ENCODE measurements at places on chromosomes 6 and 20.

DNA sequence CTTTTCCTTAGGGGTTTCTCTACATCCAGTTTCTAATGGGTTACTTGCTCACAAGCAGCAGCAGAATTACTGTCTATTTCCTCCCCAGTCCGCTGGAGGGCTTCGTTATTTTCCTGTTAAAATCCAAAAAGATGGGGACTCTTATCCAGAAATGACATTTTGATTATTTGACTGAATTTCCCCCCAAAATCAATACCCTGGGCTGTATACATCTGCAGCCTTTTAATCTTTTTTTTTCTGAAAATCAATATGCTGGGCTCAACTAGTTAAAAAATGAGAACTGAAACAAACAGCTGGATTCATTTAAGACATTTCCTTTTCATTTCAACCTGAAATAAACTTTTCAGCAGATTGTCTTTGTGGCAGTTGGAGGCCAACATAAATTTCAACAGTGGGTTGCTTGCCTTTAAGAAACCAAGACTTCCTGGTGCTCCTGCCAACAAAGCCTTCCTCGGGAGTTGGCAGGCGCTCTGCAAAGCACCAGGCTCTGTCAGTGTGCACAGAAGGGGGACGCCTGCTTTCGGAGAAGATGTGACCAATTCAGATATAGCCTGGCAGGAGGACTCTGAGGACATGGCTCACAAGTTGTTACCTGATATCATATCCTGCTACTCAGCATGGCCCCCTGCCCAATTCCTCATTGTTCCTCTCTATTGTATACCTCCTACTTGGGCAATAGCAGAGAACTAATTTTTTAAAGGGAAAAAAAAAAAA is 204.7 kb upstream of the ARG1 start:
- DNase-seq, result no peak

DNA sequence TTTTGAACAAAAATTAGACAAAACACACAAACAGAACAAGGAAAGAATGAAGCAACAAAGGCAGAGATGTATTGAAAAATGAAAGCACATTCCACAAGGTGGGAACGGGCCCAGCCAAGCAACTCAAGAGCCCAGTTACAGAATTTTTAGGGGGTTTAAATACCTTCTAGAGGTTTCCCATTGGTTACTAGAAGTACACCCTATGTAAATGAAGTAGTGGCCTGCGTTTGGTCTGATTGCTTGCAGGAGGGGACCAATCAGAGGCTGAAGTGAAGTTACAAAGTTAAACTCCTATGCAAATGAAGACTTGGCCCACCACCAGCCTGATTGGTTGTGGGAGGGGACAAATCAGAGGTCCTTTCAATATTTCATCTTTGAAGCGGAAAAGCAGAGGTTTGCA is 593.7 kb upstream of the MMS22L start:
- no peak for DNase-seq

- DNase-seq, result no peak
Measured at GRCh38 chr6:158784505-158784904, 34.7 kb downstream of the EZR start.

DNA sequence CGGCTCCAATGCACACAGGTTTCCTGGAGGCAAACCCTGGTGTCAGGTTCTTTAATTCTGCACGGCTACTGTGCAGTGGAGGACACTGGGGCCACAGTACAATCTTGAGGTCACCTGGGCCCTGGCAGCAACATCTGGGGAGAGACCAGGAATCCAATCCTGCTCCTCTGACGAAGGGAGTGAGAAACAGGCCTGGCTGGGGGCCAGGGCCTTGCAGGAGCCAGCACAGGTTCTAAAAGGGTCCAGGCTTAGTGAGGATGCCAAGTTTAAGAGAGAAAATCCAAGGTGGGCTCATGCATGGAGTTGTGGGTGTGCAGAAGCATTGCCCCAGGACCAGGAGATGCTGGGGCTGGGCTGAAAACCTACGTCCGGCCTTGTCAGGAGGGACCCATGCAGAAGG is 12.6 kb upstream of the THBS2 start:
- DNase-seq, result no peak

GRCh38 chr20:62627901-62628612 is 14.2 kb upstream of the SLCO4A1 start:
- no peak for DNase-seq

DNA sequence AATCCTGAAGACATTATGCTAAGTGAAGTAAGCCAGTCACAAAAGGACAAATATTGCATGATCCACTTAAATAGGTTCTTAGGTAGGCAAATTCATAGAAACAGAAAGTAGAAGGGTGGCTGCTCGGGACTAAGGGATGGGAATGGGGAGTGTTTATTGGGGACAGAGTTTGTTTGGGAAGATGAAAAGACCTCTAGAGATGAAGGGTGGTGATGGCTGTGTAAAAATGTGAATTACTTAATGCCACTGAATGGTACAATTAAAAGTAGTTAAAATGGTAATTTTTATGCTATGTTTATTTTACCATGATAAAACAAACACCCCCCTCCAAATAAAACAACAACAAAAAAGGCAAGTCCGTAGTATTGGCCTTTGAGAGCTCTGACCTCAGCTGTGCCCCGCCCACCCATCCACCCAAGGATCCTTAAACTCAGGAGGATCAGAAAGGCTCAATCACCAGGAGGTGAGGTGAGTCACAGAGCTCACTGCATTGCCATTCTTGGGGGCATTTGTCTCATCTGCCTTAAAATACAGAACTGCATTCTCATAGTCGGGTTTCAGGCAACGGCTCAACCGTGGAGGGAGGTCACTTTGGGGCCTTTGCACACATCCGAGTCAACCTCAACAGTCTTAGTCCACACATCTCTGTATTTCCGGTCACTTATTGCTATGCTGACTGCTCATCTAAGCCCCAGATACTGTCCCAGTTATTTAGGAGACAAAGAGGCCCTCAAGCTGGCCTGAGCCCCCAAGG is 96.7 kb downstream of the SLC22A23 start:
- no peak for DNase-seq

GRCh38 chr20:62402456-62403150 is 4.5 kb downstream of the CABLES2 start:
- no peak for DNase-seq

DNA sequence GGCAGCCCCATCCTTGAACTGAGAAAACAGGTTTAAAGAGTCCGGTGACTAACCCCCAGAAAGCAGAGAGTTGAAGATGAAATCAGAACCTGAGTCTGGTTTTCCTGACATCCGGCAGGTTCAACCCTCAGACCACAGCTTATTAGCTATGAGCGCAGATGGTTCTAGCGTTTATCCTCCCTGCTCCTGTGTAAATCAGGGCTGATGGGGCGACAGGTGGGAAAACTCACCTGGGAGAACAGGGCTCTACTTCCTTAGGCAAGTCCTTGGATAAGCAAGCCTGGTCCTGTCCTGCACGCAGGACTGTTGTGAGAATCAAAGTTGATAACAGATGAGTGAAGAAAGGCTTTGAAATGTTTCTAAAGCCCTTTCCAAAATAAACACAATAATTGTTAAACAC is 31.4 kb downstream of the GHRH start:
- DNase-seq, result no peak

- no peak for DNase-seq
Measured at GRCh38 chr6:85971238-85971637, 328.6 kb upstream of the SYNCRIP start.

DNA sequence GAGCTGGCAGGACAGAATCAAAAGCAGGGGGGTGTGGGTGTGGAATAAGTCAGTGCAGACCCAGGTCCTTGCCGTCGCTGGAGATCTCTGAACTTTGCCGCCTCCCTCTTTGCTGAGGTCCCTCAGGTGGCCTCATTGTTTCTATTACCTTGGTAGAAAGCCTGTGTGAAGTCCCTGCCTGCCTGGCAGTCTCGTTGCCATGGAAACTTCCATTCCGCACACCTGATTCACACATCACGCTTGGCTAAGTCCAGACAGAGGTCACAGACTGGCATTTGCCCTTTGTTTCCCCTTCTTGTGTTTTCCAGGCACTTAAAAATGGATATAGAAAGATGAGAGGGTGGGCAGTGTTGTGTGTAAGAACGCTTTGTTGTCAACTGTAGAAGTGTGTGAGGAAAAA is 260.6 kb downstream of the PRL start:
- no peak for DNase-seq

GRCh38 chr6:168441434-168442391 is 729 bp downstream of the SMOC2 start:
- no peak for DNase-seq

- no peak for DNase-seq
Measured at GRCh38 chr6:6483168-6483567, 105.4 kb upstream of the LY86 start.

- DNase-seq, result no peak
Measured at GRCh38 chr6:5989141-5989723, 17.5 kb downstream of the NRN1 start.

- no peak for DNase-seq
Measured at GRCh38 chr20:52799130-52799529, 173.0 kb upstream of the TSHZ2 start.

DNA sequence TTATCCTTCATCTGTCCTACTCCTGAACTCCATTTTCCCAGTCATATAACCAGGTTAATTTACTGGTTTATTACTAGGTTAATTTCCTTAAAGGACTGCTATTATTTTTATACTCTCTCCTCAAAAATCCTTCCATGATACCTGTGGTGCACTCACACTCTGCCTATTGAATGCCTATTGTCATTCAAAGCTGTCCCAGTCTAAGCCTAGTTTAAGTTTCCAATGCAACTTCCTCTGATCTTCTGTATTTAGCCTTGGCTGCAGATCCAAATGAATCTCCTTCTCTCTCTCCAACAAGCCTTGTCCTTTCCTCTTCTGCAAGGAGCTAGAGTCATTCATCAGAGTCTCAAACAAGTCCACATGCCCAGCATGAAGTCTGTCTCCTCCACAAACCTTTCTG is 41.3 kb upstream of the ADGRF5 start:
- DNase-seq, result no peak

DNA sequence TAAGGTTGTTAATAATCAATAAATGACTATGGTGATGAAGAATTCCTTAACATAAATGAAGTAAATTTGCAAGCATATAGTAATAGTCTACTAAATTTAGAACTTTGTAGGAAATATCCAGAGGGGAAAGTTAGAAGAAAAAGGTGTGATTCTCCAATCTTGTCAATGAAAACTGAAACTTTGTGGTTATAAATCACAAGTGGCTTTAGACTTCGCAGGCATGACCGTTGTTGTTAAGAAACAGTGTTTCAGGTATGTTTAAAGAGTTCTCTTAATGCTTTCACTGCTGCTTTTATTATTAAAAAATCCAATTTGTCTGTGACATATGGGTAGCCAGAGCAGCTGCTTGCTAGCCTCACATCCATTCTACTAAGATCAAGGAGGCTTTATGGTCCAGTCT is 475.6 kb upstream of the ADGRB3 start:
- DNase-seq, result no peak

DNA sequence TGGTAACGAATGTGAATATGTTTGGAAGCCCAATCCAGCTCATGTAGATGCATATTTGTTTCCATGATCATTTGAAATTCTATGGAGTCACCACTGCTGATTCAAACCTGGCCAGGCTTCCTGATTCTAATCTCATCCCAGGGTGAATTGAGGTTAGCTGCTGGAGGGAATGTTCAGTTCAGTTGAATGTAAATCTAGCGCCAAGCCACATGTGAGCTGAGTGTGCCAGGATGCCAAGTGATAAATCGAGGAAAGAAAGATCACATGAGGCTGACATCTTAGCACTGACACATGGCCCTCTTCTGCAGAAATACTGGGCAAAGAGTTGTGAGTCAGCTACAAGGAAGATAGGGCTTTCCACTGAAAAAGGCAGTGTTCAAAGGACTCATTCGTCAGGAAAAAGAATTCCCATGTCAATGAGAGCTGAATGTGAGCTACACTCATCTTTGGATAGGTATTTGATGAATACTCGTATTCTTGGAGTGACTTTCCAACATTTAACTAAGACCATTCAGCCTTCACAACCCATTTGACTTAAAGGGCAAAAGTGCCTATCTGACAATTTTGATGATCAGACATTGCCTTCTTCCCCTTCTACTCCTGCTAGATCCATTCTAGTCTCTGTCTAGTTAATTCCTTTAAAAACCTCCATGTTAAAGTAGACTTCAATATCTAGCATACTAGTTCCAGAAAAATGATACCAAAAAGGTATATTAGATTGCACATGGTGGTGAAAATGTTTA is 172.1 kb downstream of the MTFR2 start:
- no peak for DNase-seq

- DNase-seq, result no peak
Measured at GRCh38 chr6:43806043-43806757, 36.2 kb downstream of the VEGFA start.

DNA sequence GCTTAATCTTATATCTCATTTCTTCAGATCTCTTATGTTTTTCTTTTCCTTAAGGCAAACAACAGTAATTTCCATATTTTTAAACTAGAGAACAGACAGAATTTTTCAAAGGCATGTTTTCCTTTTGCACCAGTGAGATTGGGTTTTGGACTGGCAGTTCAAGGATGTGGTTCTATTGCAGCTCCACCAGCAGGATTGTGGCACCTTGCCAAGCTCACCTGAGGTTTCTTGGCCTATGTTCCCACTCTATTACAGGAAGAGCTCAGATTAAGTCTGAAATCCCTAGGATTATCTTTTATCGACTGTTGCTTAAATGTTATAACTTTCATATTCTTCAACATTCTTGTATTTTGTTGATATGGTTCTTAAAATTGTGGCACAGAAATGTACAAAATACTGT is 218.9 kb downstream of the PLCB4 start:
- DNase-seq, result no peak

DNA sequence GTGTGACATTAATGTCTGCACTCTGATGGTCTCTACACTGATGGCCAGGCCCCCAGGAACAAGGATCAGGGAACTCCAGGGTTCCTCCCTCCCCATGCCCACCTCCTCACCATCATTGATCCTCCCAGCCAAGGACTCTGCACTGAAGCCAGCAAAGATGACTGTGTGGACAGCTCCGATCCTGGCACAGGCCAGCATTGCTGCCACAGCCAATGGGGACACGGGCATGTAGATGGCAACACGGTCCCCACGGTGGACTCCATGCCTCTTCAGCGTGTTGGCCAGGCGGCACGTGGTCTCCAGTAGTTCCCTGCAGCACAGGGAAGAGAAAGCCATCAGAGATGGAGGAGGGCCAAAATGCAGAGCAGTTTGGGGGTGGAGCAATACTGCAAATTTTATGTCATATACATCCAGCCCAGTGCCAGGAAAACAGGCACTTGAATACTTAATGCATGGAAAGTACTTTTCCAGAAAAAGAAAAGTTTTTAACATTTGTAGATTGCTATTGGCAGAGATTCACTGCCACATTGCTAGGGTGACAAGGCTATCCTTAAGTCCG is 27.2 kb downstream of the ACSS1 start:
- no peak for DNase-seq

GRCh38 chr6:167572841-167573271 is 248.0 kb downstream of the TTLL2 start:
- no peak for DNase-seq

DNA sequence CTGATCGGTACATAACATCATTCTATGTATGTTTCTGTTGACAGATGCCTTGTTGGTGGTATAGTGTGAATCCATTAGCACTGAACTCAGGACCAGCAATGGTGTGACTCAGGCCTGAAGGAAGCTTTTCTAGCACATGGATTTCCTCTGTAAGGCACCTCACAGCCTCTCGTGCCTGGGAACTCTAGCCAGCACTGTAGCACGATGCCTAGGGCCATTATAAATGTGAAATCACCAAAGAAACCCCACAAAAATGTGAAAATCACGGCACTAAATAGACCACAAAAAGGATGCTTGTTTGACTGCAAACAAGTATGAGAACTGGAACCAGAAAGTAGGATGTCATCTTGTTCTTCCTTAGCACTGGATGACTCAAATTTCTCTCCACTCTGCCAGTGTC is 63.7 kb upstream of the NKX2-2 start:
- no peak for DNase-seq
